ENCODE measurements at places on chromosomes 12 and 14.

- no peak for DNase-seq
Observed at GRCh38 chr12:108145011-108145410, 15.9 kb downstream of the WSCD2 start.

GRCh38 chr12:65603438-65604351 lies 220.6 kb upstream of the HMGA2 start:
- DNase-seq = no peak

DNA sequence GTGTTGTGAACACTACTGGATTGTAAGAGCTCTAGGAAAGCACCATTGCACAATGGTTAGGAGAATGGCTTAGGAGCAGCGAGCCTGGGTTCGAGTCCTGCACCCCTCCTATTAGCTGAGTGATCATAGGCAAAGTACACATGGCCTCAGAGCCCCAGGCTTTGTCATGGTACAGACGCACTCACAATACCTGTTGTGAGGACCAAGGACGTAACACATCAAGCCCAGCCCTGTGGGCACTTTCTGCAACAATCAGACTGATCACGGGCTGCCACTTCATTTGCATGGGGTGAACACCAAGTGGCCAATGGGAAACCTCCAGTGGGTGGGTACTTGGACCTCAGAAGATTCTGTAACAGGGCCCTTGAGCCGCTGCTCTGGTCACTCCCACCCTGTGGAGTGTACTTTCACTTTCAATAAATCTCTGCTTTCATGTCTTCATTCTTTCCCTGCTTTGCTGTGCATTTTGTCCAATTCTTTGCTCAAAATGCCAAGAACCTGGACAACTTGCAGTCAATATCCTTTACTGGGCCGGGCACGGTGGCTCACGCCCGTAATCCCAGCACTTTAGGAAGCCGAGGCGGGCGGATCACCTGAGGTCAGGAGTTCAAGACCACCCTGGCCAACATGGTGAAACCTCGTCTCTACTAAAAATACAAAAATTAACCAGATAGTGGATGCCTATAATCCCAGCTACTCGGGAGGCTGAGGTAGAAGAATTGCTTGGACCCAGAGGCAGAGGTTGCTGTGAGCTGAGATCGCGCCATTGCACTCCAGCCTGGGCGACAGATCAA lies 28.2 kb downstream of the GLRX5 start:
- no peak for DNase-seq

GRCh38 chr12:6124411-6125309 lies at the start of gene VWF:
TSS of gene VWF (minus strand) at chr12:6124670. CDS start at chr12:6123196, 1,474 bp downstream.
- DNase-seq = no peak

DNA sequence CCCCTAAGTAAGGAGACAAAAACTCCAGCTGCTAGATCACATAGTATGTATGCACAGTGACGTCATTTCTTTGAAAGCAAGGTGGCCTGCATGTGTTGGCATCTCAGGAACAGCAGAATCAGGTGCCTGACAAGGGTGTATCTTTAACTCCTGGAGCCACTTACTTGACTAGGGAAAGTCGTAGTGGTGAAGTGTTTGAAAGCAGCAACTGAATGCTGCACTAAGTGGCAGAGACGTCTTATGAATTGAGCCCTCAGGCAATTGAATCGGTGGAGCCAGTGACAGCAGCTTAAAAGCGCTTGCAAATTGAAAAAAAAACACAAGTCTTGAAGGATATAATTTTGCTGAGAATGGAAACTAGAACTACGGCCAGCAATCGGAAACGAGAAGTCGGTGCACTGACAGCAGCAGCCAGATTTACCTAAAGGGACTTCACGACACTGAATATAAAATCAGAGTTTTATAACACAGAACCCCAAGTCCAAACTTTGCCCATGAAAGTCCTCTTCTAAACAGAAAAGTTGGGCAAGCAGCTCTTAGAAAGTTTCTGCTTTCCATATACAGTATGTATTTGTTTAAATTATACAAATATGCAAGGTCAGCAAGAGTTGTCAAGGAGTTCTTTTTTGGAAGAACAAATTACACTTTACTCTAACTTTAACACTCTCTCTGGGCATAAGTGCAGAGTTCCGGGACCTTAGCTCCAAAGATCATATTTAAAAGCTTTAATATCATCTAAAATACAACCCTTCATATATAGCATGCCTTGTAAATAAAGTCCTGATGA lies 1.1 kb downstream of the IGF1 start:
- DNase-seq = peak; percentile 30

DNA sequence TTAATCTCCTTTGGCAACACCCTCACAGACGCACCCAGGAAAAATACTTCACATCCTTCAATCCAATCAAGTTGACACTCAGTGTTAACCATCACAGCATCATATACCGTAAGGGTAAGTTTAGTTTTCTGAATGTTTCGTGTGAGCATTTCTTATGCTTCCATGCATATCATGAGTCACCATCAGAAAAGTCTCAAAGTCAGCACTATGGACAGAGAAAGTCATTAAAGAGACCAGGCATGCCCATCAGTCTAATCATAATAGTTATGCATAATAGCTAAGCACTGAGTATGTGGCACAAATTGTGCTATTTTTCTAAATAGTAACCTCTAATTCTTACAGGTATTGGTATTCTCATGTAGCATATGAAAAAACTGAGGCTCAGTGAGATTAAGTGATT lies 158.8 kb upstream of the PRMT8 start:
- DNase-seq = no peak

DNA sequence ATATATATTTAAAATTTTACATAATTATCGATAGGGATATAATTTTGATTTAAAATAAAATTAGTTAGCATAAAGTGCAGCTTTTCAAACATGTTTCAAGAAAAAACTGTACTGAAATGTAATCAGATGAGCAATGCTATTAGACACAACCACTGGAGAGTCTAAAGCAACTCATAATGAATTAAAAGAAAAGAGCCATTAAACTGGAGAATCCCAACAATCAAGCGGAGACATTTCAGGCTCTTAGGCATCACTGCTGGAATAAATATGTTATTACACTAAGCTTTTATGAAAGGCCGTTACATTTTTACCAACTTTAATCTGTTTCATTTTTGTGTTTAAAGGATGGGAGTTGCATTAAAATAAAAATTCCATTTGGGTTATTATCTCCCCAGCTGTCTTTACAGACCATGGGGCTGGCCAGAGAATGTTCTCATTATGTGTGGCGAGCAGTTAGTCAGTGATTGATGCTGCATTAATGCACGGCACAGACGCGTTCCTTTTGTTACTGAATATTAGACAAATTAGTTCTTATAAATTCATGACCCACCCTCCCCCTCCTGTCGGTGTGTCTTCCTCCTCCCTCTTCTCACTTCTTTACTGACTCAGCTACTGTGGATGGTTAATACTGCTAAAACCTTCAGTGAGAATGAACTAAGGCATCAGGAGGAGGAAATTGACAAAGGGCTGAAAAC lies 156.8 kb downstream of the PDZRN4 start:
- DNase-seq = no peak

DNA sequence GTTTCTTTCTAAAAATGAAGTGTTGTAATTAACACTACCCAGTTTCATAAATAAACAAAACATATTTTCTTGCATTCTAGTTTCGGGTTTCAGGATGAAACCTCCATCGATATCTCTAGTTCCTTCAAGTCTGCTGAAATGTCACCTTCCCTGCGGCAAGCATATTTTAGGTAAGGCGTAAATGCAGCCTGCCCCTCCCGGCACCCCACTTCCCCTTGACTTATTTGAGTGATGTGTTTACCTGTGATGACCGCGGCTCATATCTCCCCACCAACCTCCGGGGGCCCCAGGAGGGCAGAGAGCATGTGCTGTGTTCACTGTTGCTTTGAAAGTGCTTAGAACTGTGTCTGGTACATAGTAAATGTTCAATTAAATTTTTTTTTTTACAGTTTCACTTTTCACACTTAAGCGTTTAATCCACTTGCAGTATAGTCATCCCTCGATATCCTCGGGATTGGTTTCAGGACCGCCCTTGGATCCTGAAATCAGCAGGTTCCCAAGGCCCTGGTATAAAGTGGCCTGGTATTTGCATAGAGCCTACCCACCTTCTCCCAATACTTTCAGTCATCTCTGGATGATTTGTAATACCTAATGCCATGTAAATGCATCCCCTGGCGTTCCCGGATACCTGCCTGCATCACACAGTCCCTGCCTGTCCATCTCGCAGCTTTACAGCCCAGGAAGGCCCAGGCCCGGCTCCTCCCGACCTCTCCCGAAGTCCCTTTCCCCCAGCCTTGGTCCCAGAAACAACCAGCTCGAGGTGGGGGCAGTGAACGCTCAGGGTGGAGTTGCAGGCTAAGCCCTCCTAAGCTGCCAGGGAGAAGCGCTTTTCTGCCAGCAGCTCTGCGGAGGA lies 40.2 kb upstream of the FBRSL1 start:
- DNase-seq = no peak

- no peak for DNase-seq
Observed at GRCh38 chr14:37643701-37644100, 48.3 kb downstream of the TTC6 start.

GRCh38 chr14:99910337-99911309 lies 117.4 kb downstream of the EML1 start:
- no peak for DNase-seq
